Foreskin keratinocyte (primary cell): ENCODE measurements at places on chromosomes 13 and 19. TPM values are rescaled to one million over a fixed set of nuclear protein-coding genes. Genes with fewer than 3 reads are reported as not detected.

Gene IGFL2
- total RNA-seq: 0.39 and 0.65 TPM in 2 replicates

Gene SIAH3
- total RNA-seq: 0.28 and 0.48 TPM in 2 replicates

Gene ZSWIM9
- 1.8 and 2.1 TPM in 2 replicates for total RNA-seq

Gene LILRA6
- not detected in 2 replicates for total RNA-seq

Gene ATXN8OS
- not detected in 2 replicates for total RNA-seq

Gene MAG
- total RNA-seq: not detected in 2 replicates

Gene ACTMAP
- total RNA-seq: 2.1 and 2.5 TPM in 2 replicates
